ENCODE measurements at places on chromosomes 6 and 20.

DNA sequence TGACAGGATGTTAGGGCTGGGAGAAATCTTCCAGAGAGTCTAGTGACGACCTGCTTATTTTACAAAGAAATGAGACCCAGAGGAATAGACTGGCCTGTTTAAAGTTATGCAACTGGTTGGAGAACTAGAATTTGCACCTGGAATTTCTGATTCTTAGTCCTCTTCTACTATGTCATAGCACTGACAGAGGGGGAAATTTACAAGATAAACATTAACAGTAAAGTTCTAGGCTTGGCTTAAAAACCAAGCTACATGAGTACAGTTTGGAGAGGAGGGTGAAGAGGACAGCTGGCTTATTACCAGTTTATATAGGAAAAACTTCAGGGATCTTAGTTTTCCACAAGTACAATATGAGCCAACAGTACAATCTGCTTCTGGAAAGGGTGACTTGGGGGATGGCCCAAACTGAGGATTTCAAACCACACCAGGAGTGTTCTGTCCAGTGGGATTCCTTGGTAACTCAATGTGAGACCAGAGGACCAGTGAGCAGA, 269.6 kb downstream of the CD109 start:
- no peak for DNase-seq

- no peak for DNase-seq
These were observed at the start of gene SYNJ2 for GRCh38 chr6:157981395-157982101. SYNJ2 (plus strand) TSS chr6:157981863; CDS start chr6:157981962, 99 bp downstream.

DNA sequence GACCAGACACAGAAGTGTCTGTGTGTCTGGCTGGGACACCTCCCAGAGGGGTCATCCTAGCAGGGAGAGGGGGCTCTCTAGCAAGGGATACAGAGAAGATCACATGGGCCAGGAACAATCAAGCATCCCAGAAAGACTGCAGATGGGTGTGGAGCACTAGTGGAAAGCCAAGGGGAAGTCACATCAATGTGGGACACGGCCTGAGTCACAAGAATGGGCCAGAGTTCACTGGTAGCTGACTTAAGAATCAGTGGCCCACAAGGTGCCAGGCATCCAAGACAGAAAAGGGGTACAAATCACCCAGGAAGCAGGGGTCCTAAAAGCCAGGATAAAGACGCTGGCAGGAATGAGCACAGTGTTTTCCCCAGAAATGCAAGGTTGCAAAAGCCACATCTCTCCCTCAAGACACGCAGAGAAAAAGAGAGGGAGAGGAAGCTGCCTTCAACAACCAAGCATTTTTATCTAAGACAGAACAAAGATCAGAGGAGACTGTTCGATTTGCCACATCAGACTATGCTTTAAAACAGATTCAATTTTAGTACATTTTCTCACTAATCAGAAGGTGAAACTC, 113.6 kb upstream of the DST start:
- DNase-seq, result no peak

DNA sequence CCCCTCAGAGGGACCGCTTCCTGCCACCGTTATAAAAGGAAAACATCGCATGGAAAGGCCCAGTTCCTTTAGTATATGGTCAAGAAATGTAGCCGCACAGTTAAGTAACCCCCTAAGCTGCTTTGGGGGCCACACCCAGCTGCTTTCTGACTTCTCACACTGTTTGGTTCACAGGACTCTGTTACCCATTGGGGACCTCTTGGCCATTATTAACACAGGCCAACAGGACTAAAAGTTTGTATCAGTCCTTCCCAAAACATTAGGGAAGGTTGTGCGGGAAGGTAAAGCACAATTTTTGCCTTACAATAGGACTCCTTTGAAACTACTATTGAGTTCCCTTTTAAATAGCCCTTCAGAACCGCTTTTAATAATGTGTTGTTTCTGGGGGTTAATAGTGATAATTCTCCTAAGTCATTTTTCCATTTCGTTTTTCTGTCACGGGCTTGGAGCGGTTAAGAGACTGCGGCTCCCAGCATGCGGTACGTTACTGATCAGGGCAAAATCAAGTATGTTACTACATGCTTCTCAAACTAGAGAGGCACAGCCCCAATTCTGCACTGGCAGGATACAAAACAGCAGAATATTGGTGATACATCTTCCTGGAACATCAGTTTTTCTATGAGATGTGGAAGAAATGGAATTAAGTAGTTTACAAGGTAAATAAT, 668 bp upstream of the RPP40 start:
- DNase-seq, result no peak

- DNase-seq, result no peak
These were observed 80.1 kb upstream of the MARCKS start for GRCh38 chr6:113776998-113777397.
